ENCODE measurements at places on chromosomes 5 and 9. TPM values are rescaled to one million over a fixed set of nuclear protein-coding genes. Genes with fewer than 3 reads are reported as not detected.

The CKS2 gene
- total RNA-seq, result 242 TPM

The RABGAP1 gene
- 29.7 TPM for total RNA-seq

The GDNF gene
- total RNA-seq, result not detected

The TAS2R1 gene
- total RNA-seq, result not detected

The SMIM23 gene
- not detected for total RNA-seq

The CDKN2B-AS1 gene
- total RNA-seq, result 1.7 TPM

The SHISAL2B gene
- not detected for total RNA-seq

The CDH9 gene
- total RNA-seq, result not detected

The C9orf153 gene
- total RNA-seq, result not detected

The CREBRF gene
- total RNA-seq, result 7.7 TPM

The SPATA31E1 gene
- total RNA-seq, result not detected

The ELP1 gene
- 28.8 TPM for total RNA-seq

The EFNA5 gene
- total RNA-seq, result 0.22 TPM

The PCDHA13 gene
- not detected for total RNA-seq

The PRR16 gene
- 0.42 TPM for total RNA-seq

All from HCT116 (cell line).